ENCODE measurements at places on chromosomes 3 and 15.

DNA sequence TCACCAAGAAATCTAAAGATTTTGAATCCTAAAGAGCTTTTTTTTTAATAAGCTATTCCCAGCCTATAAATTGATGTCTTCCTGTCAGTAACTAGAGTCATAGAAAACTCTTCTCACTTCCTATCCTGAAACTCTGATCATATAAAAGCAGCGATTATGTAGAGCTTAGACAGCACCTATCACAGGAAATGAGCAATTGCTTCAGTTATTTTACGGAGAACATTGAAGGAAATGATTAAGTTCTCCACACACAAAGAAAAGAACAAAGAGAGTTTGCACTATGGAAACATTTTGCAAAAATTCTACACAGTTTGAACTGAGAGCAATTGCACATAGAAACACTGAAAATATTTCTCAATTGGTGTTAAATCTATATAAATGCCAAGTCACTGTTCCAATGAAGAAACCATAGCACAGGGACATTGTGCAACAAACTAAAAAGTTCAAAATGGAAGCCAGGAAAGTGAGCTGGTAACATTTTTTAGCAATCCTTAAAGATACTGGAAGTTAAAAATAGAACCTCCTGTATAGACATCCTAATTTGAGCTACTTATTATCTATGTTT lies 291.5 kb upstream of the ARHGEF26 start:
- DNase-seq = no peak

GRCh38 chr15:70410371-70410985 lies 312.8 kb upstream of the TLE3 start:
- DNase-seq = no peak

DNA sequence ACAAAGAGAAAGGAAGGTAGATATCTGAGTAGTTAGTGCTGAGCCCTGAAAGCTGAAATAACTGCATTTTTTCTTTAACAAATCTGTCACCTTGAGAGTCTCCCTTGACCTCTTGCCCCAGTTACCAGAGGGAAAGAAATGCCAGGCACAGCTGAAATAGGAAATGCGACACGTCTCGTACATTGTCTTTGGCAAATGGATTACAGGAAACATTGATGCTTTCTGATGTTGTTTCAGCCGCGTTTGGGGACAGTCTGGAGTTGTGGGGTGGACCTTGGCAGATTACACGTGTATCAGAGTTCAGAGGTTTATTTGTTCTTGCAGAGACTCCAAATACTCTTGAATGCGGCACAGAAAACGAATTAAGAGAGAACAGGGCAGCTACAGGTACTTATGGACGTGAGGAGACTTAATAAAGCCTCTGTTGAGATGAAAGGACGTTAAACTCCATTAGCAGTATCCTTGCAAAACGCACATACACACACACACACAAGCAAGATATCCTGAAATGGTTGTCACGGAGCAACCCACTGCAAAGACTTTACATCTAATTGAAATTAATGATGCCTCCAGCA lies 272.8 kb upstream of the RORA start:
- DNase-seq = no peak

DNA sequence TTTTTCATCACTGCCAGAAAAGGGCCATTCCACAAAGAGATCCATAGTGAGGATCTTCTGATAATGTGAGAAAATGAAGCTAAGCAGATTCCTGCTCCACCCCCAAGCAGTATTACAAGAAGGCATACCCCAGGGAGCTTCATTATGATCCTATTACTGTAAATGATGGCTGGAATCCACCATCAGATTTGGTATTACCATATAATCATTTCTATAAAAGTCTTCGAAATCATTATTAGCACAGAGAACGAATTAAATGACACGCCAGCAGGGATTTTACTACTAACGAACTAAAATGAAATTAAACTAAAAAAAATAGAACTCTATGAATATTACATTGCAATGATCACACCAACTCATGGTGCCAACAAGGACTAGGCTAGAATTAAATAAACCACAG lies 24.4 kb downstream of the TRIM42 start:
- no peak for DNase-seq

DNA sequence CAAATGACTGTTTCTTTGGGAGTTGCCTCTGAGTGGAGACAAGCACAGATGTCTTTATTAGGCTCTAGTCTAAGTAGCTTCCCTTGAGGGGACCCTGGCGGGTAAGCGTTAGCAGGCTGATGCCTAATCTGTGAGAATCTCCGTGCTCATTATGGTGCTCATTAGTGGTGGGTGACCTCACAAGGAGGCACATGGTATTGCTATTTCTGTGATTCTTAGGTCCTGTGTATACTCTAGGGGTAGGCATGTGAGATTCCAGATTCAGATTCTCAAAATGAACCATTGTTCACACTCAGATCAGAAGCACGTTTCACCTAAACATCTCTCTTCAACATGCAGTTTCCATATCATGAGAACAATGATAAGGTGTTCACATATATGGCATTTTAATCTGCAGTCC lies 809.7 kb downstream of the NR2F2 start:
- no peak for DNase-seq

GRCh38 chr3:3636815-3637214 lies 162.4 kb upstream of the LRRN1 start:
- no peak for DNase-seq

DNA sequence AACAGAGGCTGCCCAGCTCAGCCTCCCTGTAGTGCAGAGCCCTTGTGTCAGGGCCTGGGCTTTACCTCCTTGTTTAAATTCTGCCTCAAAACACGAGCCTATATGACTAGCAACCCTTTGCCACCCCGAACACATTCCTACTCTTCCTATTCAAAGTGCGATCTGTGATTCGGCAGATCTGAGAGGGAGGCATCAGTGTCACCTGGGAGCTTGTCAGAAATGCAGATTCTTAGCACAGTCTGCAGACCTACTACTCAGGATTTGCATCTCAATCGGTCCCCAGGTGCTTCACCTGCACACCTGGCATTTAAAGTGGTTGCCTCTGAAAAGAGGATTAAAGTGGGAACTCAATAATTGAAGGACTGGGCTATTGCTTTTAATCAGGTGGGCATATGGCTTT lies 273.2 kb upstream of the TOPAZ1 start:
- no peak for DNase-seq

GRCh38 chr3:62261121-62261520 lies 112.2 kb downstream of the FEZF2 start:
- no peak for DNase-seq

GRCh38 chr3:141255846-141256261 lies 24.2 kb downstream of the PXYLP1 start:
- DNase-seq = no peak

- no peak for DNase-seq
Measured at GRCh38 chr3:80018375-80018774, 250.6 kb upstream of the ROBO1 start.

DNA sequence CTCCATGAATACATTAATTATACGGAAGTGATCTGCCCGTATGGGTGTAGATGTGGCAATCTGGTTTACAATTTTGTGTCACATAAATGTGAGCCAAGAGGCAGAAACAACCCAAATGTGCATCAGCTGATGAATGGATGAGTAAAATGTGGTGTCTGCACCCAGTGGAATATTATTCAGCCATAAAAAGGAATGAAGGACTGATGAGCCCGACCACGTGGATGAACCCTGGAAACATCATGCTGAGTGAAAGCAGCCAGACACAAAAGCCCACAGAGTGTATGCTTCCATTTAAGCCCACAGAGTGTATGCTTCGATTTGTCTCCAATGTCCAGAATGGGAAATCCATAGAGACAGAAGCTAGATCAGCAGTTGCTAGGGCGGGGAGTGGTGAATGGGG lies 27.6 kb upstream of the FBLN2 start:
- no peak for DNase-seq

GRCh38 chr3:88112289-88112688 lies 37.5 kb upstream of the C3orf38 start:
- DNase-seq = no peak

GRCh38 chr3:58520403-58521335 lies 16.3 kb downstream of the ACOX2 start:
- peak; percentile 76 for DNase-seq

DNA sequence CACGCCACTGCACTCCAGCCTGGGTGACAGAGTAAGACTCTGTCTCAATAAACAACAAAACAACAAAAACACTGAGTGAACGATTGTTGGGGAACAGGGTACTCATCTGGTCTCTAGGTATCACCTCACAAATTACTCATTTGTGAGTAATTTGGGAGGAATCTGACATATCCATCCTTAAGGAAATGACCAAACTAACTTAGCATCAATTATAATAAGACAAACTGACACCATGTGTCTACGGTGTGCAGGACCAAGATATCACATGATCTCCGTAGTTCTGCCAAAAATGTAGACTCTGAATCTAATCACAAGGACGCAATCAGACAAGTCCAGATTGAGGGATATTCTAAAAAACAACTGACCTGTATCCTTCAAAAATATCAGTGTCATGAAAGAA lies 12.0 kb upstream of the DAPK2 start:
- DNase-seq = peak; percentile 10

- no peak for DNase-seq
Measured at GRCh38 chr3:30140356-30141075, 465.9 kb upstream of the TGFBR2 start.

- no peak for DNase-seq
Measured at GRCh38 chr3:105463620-105464019, 96.9 kb downstream of the ALCAM start.

DNA sequence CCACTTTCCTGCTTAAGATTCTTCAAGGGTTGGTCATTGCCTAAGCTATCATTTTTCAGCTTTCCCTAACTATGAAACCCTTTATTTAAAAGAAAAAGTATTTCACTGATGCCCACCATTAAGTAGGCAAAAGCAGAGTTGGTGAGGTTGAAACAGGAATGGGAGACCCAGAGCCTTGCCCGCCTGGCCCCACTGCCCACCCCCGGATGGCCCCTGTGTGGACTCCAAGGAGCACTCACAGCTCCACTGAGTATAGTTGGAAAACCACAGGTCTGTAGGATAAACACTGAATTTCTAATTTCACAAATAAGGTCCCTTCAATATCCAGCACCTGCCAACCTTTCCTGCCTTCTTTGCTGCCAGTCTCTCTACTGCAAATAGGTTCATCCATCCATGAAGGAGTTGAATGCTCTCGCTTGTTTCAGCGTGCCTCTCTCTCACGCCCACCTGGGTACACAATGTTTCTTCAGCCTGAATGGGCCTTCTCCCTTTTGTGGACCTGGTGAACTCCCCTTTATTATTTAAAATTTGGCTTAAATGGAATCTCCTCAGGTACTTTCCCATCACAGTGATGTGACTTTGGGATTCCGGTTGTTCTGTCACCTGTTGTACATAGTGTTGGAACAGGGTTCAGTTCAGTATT lies 8.7 kb upstream of the ACAP2 start:
- DNase-seq = no peak

GRCh38 chr15:92599394-92599970 lies 56.1 kb downstream of the FAM174B start:
- no peak for DNase-seq

GRCh38 chr3:181623924-181624694 lies 87.6 kb upstream of the SOX2 start:
- DNase-seq = peak; percentile 5

DNA sequence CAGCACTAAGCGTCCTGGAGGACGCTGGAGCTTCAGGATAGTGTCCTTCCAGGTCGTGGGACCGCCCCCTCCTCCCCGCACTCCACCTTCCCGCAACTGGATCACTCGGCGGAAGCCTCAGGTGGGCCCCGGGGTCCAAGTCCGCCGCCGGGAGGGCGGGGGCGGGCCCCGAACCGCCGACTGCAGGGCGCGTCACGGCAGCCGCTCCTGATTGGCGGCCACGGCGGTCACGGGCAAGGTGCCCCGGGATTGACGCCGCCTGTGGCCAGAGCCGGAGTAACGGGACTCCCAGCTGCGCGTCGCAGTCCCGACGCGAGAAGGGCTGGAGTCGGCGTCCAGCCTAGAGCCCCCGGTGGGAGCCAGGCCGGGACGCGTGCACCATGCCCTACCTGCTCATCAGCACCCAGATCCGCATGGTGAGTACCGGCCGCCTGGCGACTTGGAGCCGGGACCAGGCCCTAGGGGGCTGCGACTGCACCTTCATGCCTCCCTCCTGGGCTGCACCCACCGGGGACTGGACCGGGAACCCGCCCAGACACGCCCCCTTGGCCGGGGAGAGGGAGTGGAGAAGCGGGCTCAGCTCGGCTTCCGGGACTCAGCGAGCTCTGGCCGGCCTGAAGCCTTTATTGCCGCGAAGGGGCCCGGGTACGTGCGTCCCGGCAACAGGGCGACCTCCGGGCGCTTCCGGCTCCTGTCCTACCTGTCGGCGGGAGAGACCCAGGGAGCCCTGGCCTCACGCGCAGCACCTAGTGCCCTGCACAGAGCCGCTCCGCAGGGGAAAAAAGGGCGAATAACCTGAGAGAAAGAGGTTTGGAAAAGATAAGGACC lies at the start of gene GCHFR:
TSS of gene GCHFR (plus strand) at position 268 of the 828 bp plus-strand sequence. CDS start at position 381, 113 bp downstream.
- peak; percentile 89 for DNase-seq

GRCh38 chr3:146072824-146073223 lies 88.2 kb downstream of the PLOD2 start:
- DNase-seq = no peak

GRCh38 chr15:40061212-40061901 lies 22.4 kb upstream of the SRP14 start:
- DNase-seq = no peak

- peak; percentile 36 for DNase-seq
Measured at GRCh38 chr3:128173849-128174248, 20.6 kb downstream of the EEFSEC start.

GRCh38 chr3:114716916-114717315 lies 423.1 kb downstream of the TIGIT start:
- DNase-seq = no peak

- no peak for DNase-seq
Measured at GRCh38 chr3:188791311-188791710, 380.5 kb upstream of the TPRG1 start.

- DNase-seq = no peak
Measured at GRCh38 chr3:186110975-186111974, 2.4 kb upstream of the ETV5 start.

GRCh38 chr15:75354454-75354853 lies 7.6 kb downstream of the NEIL1 start:
- no peak for DNase-seq

GRCh38 chr3:171792531-171792930 lies 17.8 kb downstream of the PLD1 start:
- no peak for DNase-seq

GRCh38 chr3:58144478-58145325 lies 66.1 kb downstream of the DNASE1L3 start:
- DNase-seq = no peak

DNA sequence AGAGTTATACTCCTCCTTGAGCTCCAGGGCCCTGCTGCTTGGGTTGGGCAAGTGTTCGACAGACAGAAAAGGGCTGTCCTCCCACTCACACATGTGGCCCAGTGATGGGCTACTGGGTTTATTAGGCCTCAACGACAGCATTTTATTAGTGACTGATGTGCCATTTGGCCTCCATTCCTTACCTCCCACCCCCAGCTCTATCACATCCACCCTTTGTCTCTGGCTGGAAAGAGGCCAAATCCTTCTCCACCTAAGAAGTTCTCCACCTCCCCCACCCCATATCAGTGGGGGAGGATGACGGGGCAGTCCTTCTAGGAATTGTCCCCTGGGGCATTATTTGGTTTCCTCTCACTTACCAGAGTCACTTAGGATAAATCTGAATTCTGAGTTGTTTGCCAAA lies 57.1 kb upstream of the WNT5A start:
- no peak for DNase-seq

Measured in erythroblast (primary cell).